ENCODE measurements at places on chromosomes 2 and 18. TPM values are rescaled to one million over a fixed set of nuclear protein-coding genes. Genes with fewer than 3 reads are reported as not detected.

DNA sequence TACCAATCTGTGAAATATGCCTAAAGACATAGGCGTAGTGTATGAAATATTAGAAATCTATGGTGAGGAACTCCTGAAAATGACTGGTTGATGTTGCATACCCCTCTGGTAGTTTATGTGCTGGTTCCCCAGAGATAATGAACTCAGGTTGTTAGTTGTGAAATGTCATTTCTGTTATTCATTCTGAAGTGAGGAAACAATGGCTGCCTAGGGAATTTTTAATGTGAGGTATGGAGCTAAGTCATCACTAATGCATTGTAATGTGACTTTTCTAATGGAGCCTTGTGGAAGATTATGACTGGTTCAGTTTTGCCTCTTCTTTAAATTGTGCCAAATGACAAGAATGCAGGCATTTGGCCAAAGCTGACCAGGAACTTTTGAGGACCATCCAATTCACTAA lies 61.6 kb upstream of the RAB27B start:
- H3K4me3 ChIP-seq, result no peak overlapping the region
- H3K27ac ChIP-seq, result no peak overlapping the region

GRCh38 chr2:138707392-138708074 lies 72.7 kb downstream of the NXPH2 start:
- peak overlapping the region; percentile 63 for H3K27ac ChIP-seq
- H3K27me3 ChIP-seq, result no peaks in the 10 kb centered on the region
- H3K4me1 ChIP-seq, result peaks cover 14% of the 10 kb centered on the region
- DNase-seq, result peak; percentile 65
- H3K4me3 ChIP-seq, result no peak overlapping the region

- H3K4me3 ChIP-seq, result no peak overlapping the region
- no peaks in the 10 kb centered on the region for H3K36me3 ChIP-seq
- peaks cover 4% of the 10 kb centered on the region for H3K4me1 ChIP-seq
- H3K27ac ChIP-seq, result no peak overlapping the region
- no peaks in the 10 kb centered on the region for H3K27me3 ChIP-seq
- DNase-seq, result peak; percentile 31
Measured at GRCh38 chr2:143398781-143399180, 269.6 kb downstream of the ARHGAP15 start.

DNA sequence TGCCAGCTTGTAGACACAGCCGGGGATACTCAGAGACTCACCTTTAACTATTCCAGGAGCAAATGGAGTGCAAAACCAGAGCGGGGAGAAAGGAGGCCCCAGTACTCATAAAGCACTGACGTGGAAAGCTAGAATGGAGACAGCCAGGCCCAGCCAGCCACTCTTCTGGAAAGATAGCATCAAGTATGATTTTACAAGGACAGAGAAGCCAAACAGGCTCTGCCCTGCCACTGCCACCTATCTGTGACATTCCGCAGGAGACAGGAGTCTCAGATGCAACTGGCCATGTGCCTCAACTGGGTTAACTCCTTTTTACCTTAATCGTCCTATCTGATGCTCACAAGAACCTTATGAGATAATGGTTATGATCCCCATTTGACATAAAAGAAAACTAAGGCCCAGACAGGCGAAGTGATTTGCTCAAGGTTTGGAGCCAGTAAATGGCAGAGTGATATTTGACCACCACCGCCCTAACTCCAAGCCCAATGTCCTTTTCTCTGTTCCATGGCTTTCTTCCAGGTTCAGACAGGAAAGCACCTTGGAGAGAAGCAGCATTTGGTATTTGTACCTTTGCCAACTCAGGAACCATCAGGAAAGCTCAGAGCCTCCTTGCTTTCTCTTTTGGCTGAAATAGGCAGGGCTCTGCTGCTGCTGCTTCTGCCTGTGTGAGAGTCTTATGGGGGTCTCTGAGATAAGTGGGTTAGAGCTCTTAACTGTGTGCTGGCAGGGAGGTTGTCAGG lies 15.6 kb downstream of the KIF3C start:
- no peaks in the 10 kb centered on the region for H3K27me3 ChIP-seq
- no peak for DNase-seq
- H3K4me1 ChIP-seq, result no peaks in the 10 kb centered on the region
- H3K27ac ChIP-seq, result no peak overlapping the region
- H3K4me3 ChIP-seq, result no peak overlapping the region

Gene SERPINB8
- total RNA-seq, result 0.93 TPM

Measured in muscle of leg (tissue), 16 donors.